Colonic mucosa (tissue), 4 donors: ENCODE measurements at places on chromosomes 7 and 10. TPM values are rescaled to one million over a fixed set of nuclear protein-coding genes. Genes with fewer than 3 reads are reported as not detected.

- H3K27me3 ChIP-seq: no peaks in the 10 kb centered on the region
- H3K4me1 ChIP-seq: no peaks in the 10 kb centered on the region
- no peak for DNase-seq
These were observed 126.2 kb downstream of the NEURL1 start for GRCh38 chr10:103619424-103620351.

The RARRES2 gene
- total RNA-seq: 86.7 TPM

The OR2A7 gene
- 10.7 TPM for total RNA-seq

The LIPN gene
- total RNA-seq: not detected

The ARHGEF35 gene
- 57.0 TPM for total RNA-seq

- no peaks in the 10 kb centered on the region for H3K36me3 ChIP-seq
- H3K27ac ChIP-seq: no peak overlapping the region
- H3K4me1 ChIP-seq: no peaks in the 10 kb centered on the region
- no peak overlapping the region for H3K4me3 ChIP-seq
These were observed 47.6 kb downstream of the OSBPL3 start for GRCh38 chr7:24932389-24932788.

The PALS2 gene
- total RNA-seq: 6.7 TPM

DNA sequence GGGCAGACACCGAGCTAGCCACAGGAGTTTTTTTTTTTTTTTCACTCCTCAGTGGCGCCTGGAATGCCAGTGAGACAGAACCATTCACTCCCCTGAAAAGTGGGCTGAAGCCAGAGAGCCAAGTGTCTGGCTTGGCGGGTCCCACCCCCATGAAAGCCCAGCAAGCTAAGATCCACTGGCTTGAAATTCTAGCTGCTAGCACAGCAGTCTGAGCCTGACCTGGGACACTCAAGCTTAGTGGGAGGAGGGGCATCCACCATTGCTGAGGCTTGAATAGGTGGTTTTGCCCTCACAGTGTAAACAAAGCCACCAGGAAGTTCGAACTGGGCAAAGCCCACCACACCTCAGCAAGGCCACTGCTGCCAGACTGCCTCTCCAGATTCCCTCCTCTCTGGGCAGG, 144.5 kb downstream of the LRMDA start:
- H3K27ac ChIP-seq: no peak overlapping the region
- H3K27me3 ChIP-seq: no peaks in the 10 kb centered on the region
- H3K36me3 ChIP-seq: no peaks in the 10 kb centered on the region
- H3K4me1 ChIP-seq: no peaks in the 10 kb centered on the region

DNA sequence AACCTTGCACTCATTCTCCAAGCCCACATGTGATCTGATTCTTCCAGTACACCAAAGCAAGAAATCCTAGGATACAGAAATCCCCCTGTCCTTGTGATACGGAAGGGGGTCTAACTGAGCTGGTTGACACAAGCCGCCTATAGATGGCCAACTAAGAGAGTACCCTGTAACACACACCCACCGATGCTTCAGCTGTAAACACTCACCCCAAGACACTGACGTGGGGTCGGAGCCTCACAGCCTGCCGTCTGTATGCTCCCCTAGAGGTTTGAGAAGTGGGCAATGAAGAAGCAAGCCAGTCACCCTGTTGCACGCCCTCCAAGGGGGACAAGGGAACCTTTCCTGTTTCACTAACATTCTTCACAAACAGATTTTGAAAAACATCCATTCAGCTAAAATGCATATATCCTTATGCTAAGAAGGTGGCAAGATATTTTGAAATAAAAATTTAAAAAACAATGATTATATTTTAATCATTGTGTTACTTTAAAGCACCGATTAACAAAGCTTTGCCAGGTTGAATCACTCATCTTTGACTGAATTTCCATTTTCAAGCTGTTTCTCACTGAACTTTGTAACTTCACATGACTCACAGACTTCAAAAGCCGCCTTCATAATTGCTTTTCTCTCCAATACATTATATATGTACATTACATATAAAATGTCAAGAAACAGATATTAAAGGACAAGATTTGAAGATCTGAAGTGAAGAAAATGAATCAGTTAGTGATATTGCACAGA, 329.3 kb downstream of the ARL4A start:
- H3K36me3 ChIP-seq: no peaks in the 10 kb centered on the region
- H3K27me3 ChIP-seq: no peaks in the 10 kb centered on the region
- H3K27ac ChIP-seq: peak overlapping the region; percentile 24

- H3K4me1 ChIP-seq: no peaks in the 10 kb centered on the region
- H3K4me3 ChIP-seq: no peak overlapping the region
- H3K27ac ChIP-seq: peak overlapping the region; percentile 3
- DNase-seq: peak; percentile 60
- H3K27me3 ChIP-seq: no peaks in the 10 kb centered on the region
These were observed 57.1 kb downstream of the STK17A start for GRCh38 chr7:43639858-43640491.

The RPP30 gene
- 39.7 TPM for total RNA-seq

DNA sequence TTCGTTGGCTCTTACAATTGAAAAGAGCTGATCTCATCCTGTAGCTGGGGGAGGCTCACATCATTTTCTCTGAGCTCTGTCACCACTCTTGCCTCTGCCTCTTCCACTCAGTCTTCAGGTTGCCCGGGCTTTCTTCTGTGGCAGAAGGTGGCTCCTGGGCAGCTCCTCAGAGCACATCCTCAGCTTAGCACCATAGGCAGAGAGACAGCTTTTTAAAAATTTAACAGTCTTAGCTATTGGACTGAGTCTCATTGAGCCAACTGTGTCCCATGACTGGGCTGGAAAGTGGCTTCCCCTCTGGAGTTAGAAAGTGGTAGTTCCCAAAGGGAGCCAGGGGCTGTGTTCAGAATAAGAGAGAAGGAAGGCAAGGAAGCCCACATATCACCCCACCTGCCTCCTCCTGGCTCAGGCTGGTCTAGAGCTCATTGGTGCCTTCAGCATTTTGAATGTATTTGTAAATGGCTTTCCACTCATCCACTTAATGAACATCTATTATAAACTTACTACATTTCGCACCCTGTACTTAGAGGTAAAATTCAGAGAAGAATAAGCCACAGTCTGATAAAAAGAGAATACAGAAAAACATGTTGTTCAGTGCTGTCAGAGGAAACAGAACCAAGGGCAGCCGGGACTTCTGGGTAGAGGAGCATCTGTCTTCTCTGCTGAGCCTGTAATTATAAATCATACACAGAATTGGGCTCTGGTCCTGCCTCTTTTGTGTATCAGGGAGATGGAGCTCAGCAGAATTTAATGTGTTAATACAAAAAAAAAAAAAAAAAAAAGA, 119.3 kb downstream of the WDFY4 start:
- no peaks in the 10 kb centered on the region for H3K4me1 ChIP-seq
- H3K36me3 ChIP-seq: no peaks in the 10 kb centered on the region
- no peaks in the 10 kb centered on the region for H3K27me3 ChIP-seq
- no peak overlapping the region for H3K4me3 ChIP-seq
- no peak for DNase-seq

DNA sequence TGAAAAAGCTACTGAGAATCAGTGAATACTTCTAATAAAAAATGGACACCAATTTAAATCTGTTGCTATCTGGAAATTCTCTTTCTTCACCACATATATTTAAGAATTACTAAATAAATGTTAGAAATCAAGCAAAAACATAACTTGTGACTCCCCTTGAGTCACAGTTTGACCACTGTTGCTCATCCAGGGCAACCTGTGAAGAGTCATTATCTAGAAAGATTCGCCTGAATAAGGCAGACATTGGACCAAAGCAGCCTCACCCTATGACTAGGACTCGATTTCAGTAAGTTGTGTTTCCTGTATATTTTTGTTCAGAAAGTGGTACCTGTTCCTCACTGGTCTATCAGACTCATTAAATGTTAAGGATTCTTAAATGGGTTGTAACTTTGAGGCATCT, 572.4 kb downstream of the ATRNL1 start:
- H3K27ac ChIP-seq: no peak overlapping the region
- no peaks in the 10 kb centered on the region for H3K27me3 ChIP-seq
- no peak for DNase-seq
- no peaks in the 10 kb centered on the region for H3K4me1 ChIP-seq

The TLL2 gene
- 0.30 TPM for total RNA-seq

- no peaks in the 10 kb centered on the region for H3K36me3 ChIP-seq
- H3K27ac ChIP-seq: no peak overlapping the region
- DNase-seq: no peak
- no peak overlapping the region for H3K4me3 ChIP-seq
- H3K27me3 ChIP-seq: no peaks in the 10 kb centered on the region
These were observed 96.3 kb downstream of the ALOX5 start for GRCh38 chr10:45470098-45471012.

GRCh38 chr7:24831240-24831639, 74.0 kb upstream of the GSDME start:
- H3K36me3 ChIP-seq: no peaks in the 10 kb centered on the region
- DNase-seq: no peak
- peak overlapping the region; percentile 28 for H3K27ac ChIP-seq
- H3K4me1 ChIP-seq: peaks cover 9% of the 10 kb centered on the region
- no peak overlapping the region for H3K4me3 ChIP-seq
- no peaks in the 10 kb centered on the region for H3K27me3 ChIP-seq

- H3K27me3 ChIP-seq: no peaks in the 10 kb centered on the region
- peaks cover 6% of the 10 kb centered on the region for H3K4me1 ChIP-seq
- H3K4me3 ChIP-seq: no peak overlapping the region
- H3K36me3 ChIP-seq: no peaks in the 10 kb centered on the region
- no peak for DNase-seq
- no peak overlapping the region for H3K27ac ChIP-seq
These were observed 3.8 kb upstream of the MALSU1 start for GRCh38 chr7:23295401-23295697.

The AKR1E2 gene
- 8.6 TPM for total RNA-seq

GRCh38 chr10:42990016-42990720, 86.7 kb upstream of the RET start:
- no peak overlapping the region for H3K4me3 ChIP-seq
- H3K36me3 ChIP-seq: no peaks in the 10 kb centered on the region
- H3K4me1 ChIP-seq: no peaks in the 10 kb centered on the region
- peak; percentile 9 for DNase-seq
- no peak overlapping the region for H3K27ac ChIP-seq

DNA sequence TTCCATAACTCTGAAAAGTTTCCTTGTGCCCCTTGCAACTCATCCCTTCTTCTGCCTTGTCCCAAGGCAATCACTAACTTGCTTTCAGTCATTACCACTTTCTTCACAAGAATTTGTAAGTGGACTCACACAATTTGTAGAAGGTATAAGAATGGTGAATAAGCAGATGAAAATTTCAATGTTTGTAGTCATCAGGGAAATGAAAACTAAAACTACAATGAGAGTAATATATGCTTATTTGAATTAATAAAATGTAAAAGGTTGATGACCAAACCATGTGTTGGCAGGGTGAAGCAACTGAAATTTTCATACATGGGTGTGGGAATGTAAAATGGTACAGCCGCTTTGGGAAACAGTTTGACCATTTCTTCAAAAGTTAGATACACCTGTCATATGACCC, 79.7 kb downstream of the GNAT3 start:
- DNase-seq: no peak
- H3K4me1 ChIP-seq: no peaks in the 10 kb centered on the region
- H3K27ac ChIP-seq: no peak overlapping the region
- H3K27me3 ChIP-seq: no peaks in the 10 kb centered on the region
- H3K4me3 ChIP-seq: no peak overlapping the region

The LRRD1 gene
- not detected for total RNA-seq

The BMPER gene
- total RNA-seq: 1.3 TPM

- no peak overlapping the region for H3K4me3 ChIP-seq
- no peaks in the 10 kb centered on the region for H3K36me3 ChIP-seq
- DNase-seq: no peak
These were observed 85.5 kb upstream of the ABI1 start for GRCh38 chr10:26946102-26946811.
